GM12891 (cell line): ENCODE measurements at places on chromosomes 13 and 19.

- no peak for DNase-seq
These were observed 77.0 kb upstream of the TSC22D1 start for GRCh38 chr13:44652962-44653660.

- no peak for DNase-seq
These were observed 174.9 kb downstream of the OXGR1 start for GRCh38 chr13:96819375-96819774.

- no peak for DNase-seq
These were observed 111.6 kb downstream of the GPC5 start for GRCh38 chr13:91510058-91510457.

GRCh38 chr19:12996406-12997094, 1.3 kb downstream of the NFIX start:
- no peak for DNase-seq

DNA sequence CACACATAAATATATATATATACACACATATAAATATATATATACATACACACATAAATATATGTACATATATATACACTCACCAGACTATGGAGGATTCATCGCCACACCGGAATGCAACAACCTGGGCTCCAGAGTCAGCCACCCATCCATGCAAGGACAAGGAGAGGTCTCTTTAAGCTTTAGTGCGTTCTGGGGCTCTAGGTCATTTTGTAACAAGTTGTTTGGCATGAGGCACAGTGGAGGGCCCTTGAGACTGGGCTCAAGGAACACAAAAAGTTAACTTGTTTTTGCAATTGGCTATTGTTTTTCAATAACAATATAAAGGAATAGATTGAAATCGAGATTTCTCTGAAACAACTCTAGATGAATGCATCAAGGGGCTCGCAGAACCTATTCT, 4.9 kb upstream of the ZNF90 start:
- DNase-seq: no peak

DNA sequence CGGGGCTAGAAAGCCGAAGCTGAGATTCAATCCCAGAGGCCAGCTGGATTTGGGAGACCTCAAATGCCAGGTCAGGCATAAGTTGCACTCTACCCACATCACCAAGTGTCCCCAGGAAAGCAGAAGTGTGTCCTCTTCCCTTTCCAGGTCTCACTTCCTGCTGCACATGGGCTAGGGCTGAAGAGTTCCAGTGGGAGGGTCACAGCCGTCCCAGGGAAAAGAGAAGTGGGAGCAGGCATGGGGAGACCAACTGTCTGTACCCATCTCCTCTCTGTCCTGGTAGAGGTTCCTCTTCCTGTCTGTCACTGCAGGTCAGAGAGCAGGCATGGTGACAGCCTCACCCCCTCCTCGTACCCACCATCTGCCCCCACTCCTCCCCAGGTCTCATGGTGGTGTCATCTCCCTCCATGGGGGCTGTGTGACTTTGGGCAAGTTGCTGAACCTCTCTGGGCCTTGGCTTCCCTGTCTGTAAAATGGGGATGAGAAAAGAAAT, 14.8 kb downstream of the AXL start:
- DNase-seq: no peak

DNA sequence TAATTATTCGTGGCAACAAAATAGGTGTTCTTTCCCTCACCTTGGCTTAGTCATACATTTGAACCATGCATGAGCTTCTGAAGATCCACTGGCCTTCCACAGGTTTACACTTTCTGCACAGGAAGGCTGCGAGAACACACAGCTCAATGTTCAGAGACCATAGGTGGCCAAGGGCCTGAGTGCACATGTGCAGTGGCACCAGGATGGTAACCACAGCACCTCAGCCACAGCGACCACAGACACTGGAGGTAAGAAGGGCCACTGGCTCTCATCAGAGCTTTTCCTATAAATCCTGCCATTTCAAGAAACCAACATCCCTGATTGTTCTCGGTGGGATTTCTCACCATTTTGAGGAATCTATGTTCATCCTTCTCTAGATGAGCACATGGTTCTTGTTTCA, 1.6 kb downstream of the DCLK1 start:
- no peak for DNase-seq

DNA sequence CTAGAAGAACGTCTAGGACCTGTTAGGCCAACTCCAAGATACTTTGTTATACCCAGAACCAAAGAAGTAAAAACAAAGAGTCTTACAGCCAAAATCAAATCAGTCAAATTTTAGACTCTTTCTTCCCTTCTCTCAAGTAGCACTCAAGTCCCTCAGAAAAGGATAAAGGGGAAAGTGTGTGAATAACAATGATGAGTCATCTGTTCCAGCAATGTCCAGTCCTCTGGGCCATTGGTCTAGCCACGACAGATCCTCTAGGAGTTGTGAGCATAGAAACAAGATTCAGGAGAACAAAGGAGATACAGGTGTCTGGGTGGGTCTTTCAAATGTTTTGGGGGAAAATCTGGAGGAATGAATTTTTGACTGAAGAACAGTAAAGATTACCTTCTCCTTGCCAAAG, 36.3 kb downstream of the STOML3 start:
- no peak for DNase-seq

GRCh38 chr19:53388168-53388567, 6.8 kb upstream of the ZNF765 start:
- DNase-seq: no peak

DNA sequence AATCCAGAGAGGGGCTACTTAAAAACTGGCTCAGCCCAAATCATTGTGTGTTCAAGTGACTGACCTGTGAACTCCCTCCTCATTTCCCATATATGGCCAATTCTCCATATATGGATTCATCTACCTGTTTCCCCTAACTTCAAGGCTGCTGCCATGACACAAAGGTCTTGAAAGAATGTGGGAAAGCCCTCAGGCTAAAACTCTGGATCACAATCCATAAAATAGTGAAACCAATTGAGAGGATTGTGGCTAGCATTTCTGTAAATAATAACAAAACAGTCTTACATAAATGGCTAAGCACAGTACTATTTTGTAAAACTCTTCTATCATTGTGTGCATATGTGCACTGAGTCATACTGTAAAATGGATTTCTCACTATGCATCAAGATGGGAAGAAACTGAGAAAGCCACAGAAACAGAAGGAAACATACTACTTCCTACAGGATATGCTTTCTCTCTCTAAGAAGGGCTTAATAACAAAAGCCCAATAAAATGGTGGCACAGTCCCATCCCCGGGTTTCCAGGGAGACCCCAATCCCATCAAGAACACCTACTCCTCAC, 80.5 kb downstream of the FOXO1 start:
- DNase-seq: no peak

DNA sequence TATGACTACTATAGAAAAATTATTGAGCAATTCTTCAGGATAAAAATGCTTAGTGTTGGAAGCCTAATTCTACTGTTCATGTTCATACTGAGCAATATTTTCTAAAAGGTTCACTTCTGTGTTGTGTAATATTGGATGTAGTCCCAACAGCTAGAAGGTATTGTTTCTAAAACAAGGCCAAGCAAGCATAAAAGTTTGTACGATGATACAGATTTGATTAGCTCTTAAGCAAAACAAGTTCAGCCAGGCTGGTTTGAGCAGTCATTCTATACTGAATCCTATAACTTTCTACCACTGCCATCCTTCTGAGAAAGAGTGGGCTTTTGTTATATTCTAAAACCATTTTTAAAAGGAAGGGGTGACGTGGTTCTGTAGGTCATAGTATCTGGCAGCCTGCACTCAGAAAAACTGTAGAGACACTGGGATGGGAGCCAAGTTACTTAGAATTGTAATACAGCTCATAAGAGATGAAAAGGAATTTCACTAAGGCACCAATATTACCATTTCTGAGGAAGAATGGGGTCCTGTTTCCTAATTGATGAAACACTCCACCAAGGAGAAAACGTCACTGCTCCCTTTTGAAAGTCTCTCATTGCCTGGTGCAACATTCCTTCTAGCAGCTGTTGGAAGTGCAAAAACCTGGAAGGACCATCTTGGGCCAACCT, 275.0 kb upstream of the DACH1 start:
- DNase-seq: no peak

- DNase-seq: no peak
These were observed 16.6 kb downstream of the DDX39A start for GRCh38 chr19:14402332-14403144.

DNA sequence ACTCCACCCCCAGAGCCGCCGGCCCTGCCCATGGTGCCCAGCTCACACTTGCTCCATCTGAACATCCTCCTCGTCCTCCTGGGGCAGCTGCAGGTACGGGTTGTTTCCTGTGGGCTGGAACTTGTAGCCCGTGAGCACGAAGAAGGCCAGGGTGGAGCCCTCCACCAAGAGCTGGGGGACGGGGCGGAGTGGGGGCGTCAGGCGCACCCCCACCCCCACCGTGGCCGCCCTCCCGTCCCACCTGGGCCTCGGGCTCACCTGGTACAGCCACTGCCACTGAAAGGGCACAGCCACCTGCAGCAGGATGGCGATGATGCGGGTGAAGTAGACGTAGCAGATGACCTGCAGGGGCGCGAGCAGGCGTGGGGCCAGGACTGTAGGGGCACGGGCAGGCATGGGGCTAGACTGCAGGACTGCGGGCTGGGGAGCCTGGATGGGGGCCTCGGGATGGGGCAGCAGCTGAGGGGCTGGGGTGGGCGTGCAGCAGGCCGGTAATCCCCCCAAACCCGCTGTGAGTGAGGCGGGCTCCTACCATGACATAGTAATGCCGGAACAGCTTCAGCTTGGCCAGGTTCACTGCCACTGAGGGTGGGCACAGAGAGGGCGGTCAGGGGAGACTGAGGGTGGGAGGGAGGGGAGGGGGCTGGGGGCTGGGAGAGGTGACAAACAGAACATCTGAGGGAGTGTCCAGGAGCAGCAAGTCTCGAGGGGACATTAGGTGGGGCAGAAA, 6.3 kb downstream of the GPR108 start:
- DNase-seq: no peak

GRCh38 chr19:45283443-45284033, 32.5 kb downstream of the MARK4 start:
- no peak for DNase-seq

DNA sequence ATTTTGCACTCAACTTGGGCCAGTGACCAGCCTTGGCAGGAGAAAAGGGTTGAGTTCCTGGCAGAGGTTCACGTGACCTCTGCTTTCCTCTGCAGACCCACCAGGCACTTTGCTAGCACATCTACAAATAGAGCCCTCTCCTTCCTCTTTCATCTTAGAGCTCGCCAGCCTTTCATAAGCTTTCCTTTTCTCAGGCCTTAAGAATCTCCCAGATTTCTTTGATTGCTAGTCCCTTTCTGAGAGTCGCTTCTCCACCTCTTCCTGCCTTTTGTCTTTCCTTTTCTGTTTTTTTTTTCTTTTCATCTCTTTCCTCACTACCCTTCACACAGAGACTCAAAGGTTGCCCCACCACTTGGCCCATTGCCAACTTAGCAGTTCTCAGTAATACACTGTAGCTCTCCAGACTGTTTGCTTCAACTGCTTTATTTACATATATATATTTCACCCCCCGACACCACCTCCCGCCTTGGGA, 375.7 kb upstream of the SPRY2 start:
- DNase-seq: no peak

DNA sequence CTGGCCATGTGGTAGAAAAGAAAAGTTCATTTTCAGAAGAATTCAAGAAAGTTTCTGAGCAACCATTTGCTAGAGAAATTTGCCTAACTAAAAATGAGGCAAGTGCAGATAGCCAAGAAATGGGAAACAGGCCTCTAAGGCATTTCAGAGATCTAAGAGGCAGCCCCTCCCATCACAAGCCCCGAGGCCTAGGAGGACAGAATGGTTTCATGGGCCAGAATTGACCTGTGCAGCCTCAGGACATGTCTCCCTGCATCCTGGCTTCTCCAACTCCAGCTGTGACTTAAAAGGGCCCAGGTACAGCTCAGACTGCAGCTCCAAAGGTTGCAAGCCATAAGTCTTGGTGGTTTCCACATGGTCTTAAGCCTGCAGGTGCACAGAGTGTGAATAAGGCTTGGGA, 3.3 kb upstream of the ZNF546 start:
- DNase-seq: no peak

DNA sequence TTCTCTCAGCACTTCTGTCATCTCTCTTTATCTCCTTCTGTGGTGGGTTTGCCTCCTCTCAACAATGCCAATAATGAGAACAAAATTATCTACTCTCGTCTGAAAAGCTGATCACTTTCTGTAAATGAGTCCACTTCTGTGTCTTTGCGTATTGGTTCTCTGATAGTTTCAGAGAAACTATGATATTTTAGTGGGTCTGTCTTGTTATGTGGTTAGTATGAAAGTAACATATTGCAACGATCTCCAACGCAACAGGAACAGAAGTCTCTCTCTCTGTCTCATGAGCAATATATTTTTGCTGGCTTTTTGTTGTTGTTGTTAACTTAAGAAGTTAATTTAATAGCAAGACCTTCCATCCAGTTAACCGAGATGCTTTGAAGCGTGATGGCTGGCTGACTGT, 47.8 kb upstream of the SLITRK6 start:
- no peak for DNase-seq

GRCh38 chr19:40989453-40989852, 1.6 kb upstream of the CYP2B6 start:
- DNase-seq: no peak

DNA sequence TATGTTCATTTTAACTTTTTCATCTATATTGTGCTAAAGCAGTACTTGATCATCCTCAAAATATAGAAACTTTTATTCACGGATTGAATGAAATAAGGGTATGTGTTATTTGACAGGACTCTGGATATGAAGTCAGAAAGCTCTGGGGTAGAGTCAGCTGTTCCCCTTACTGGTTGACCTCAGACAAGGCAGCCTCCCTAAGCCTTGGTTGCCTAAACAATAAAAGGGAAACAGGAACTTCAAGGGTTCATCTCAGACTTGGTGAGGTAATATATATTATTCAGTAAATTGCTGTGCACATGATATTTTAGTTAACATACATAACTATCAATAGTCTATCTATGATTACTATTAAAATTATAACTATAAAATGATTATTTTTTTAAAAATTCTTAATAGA, 13.6 kb downstream of the POLR1D start:
- no peak for DNase-seq

GRCh38 chr19:19633711-19634515, 5.9 kb upstream of the LPAR2 start:
- no peak for DNase-seq

GRCh38 chr19:23436944-23437343, 41.7 kb upstream of the ZNF91 start:
- DNase-seq: no peak

GRCh38 chr19:49395581-49396407, 7.7 kb downstream of the KASH5 start:
- DNase-seq: no peak
